Mucosa of gallbladder (tissue), 1 donor: ENCODE measurements at places on chromosomes 4 and X. TPM values are rescaled to one million over a fixed set of nuclear protein-coding genes. Genes with fewer than 3 reads are reported as not detected.

DNA sequence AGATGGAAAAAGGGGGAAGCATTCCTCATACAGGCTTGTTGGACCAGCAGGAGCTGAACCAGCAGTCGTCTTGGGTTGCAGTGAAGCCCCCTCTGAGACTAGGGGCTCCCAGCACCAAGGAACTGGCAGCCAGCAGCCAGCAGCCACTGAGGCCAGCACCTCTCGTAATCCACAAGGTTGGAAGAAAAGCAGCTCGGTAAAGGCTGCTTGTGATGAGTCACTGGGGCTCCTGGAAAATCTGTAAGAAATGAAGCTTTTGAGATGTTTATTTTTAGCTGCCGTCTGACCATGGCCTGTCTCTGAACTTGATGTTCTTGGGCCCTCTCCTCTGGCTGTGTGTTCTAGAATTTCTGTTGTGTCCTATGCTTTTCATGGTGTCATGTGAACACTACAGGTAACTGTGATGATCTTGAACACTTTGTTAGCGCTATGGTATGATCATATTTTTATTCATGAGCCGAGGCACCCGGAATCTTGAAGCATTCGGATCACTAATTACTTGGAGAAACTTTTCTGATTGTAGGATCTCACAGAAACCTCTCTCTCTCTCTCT, 18.6 kb downstream of the CLCN4 start:
- no peak for DNase-seq

GRCh38 chr4:12138488-12138887, 709.8 kb upstream of the HS3ST1 start:
- DNase-seq = no peak

- DNase-seq = no peak
These were observed 373.1 kb downstream of the NAF1 start for GRCh38 chr4:162793571-162793970.

- no peak for DNase-seq
These were observed 248.9 kb downstream of the SLC7A11 start for GRCh38 chr4:137993232-137993631.

DNA sequence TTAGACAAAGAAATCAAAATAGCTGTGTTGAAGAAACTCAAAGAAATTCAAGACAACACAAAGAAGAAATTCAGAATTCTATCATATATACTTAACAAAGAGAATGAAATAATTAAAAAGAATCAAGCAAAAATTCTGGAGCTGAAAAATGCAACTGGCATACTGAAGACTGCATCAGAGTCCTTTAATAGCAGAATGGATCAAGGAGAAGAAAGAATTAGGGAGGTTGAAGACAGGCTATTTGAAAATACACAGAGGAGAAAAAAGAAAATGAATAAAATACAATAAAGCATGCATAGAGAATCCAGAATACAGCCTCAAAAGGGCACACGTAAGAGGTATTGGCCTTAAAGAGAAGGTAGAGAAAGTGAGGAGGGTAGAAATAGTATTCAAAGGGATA, 179.5 kb upstream of the SPIN4 start:
- no peak for DNase-seq

- peak; percentile 86 for DNase-seq
These were observed 516.6 kb downstream of the PPARGC1A start for GRCh38 chr4:23373261-23373660.

DNA sequence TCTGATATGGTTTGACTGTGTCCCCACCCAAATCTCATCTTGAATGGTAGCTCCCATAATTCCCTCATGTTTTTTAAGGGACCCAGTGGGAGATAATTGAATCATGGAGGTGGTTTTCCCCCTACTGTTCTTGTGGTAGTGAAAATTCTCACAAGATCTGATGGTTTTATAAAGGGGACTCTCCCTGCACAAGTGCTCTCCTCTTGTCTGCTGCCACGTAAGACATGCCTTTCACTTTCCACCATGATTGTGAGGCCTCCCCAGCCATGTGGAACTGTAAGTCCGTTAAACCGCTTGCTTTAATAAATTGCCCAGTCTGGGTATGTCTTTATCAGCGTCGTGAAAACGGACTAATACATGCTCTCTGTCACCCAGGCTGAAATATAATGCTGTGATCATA, 200.9 kb upstream of the SLIT2 start:
- no peak for DNase-seq

GRCh38 chr4:44679060-44679459, 840 bp downstream of the GUF1 start:
- DNase-seq = no peak

DNA sequence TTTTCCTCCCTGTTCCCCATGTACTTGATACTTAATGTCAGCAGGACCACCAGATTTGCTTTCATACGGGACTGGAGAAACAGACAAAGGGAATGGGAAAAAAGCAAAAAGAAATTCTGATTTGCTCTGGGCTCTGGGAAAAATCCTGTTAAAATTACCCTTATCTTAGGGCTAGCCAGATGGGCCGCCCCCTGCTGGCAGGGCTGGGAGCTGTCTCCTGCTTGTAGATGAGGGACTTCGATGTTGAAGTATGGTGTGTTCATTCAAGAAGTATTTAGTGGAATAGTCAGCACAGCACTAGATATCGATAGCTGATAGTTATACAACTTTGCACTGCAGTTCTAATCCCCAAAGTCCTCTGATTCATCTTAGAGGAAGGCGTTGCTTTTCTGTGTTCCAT, 45.8 kb downstream of the BCORL1 start:
- DNase-seq = peak; percentile 26

- DNase-seq = no peak
These were observed 822.3 kb upstream of the TENM3 start for GRCh38 chr4:181420950-181421349.

DNA sequence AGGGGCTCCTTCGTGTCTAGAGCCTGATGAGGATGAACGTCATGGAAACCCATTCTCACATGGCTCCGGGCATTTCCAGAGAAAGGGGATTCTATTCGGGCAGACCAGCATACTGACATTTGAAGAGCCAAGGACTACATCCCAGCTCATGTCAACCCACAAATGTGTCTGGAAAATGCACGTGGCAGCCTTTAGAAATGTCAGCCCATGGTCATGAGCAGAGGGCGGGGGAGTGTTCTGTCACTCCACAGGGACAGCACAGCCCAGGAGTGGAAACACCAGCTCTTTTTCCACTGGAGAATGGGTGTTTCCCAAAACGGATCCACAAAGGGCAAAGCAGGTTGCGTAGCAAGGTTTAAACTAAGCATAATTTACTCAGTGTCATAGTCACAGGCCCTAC, 207.0 kb downstream of the BCOR start:
- DNase-seq = no peak

DNA sequence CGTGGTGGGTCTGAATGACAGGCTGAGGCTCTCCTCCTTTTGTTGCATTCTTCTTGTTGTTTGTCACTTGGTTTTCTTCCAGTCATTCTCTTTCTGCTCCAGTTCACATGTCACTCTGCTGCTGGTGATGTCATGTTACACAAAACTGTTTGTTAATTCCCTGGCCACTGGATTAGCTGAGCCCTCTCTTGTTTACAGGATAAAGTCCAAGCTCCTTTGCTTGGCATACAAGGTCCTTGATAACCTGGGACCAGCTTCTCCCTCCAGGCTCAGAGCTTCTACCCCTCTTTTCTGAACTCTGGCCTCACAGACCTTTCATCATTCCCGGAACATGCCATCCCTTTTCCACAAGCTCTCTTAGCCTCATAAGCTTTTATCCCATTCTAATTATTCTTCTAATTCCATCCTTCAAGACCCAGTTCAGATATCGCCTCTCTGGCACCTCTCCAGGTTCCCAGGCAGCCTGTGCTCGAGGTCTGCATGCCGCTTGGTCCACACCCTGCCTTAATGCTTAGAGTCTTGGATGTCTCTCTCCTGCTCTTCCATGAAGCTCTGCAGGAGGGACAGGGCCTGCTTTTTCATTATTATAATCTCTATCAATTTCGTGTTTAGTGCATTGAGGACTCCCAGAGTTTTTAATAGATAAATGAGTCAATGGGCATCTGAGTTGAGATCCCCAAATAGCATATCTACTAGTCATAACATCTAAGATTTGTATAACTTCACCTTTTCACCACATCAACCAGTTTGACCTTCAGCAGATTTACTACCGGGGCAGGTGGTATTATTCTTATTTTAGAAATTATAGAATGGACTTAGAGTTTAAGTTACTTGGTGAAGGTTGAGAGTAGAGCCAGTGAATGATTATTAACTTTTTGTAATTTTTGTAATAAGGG, 98.7 kb downstream of the TMEM131L start:
- peak; percentile 30 for DNase-seq

DNA sequence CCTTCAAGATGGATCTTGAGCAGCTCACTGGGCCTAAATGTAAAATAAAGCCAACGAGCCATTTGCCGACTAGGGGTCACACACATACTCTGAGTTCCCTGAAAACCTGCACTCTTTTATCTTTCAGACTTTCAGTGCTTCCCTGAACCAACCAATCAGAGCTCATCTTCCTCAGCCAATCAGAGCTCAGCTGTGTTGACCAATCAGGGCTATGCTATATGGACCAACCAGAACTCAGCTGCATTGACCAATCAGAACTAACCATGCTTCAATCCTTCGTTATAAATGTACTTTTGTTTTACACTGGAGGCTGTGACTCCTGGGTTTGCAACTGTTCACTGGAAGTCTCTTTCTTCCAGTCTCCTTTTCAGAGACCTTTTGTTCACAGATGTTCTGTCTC, 19.3 kb downstream of the SLC25A53 start:
- DNase-seq = no peak

DNA sequence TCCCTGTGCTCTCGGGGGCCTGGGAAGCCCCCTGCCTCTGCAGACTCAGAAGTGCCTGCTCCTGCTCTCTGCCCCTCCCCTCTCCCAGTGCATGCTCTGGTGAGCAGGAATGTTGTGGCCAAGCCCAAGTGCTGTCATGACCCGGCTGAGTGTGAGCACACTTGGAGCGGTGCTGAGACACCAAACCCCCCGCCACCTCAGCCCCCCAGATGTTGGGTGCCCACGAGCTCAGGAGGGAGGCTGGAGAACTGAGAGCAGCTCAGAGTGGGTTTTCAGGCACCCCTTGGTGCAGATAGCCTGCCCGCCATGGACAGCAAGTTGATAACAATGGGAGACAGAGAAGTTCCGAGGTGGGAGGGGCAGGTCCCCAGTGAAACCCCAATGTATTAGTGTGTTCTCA, 477.4 kb downstream of the ACTRT1 start:
- DNase-seq = no peak

DNA sequence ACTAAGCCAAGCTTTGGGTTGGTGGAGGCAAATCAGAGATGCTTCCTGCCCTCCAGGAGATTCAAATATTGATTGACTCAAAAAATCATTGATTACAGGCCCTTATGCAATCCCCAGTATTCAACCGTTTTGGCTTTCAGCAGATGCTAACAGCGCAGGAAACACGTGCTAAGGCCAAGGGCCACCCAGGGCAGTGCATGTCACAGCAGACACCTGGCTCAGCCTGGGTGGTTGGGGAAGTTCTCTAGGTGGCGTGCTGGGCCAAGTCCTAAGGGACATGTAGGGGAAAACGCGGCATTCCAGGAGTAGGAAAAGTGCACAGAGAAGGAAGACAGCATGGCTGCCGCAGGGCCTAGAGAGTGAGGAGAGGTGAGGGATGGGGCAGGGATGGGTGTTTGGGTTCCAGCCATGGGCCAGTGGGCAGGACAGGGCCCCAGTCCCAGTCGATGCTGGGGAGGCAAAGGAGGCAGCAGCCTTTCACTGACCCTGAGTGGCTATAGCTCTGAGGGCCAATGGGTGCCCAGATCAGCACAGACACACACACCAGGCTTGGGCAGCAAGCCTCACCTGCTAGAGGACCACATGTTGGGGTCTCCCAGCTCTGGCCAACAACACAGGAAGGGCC, 239.1 kb downstream of the EVC2 start:
- no peak for DNase-seq

DNA sequence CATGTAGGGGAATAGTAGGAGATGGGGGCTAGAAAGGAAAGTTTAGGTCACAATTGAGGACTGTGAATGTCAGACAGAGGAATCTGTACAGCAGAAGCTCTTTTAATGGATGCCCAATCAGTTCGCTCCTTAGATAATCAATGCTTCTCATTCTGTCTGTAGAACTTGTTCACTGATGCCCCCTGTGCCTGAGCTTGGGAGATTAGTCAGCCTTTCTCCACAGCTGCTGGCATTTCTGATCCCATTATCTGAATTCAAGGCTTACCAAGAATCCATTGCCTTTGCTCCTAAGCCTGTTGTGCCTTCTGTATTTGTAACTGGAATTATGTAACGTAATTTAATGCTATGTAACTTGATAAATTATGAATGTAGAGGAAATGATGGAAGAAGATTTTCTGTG, 53.2 kb upstream of the BBS12 start:
- no peak for DNase-seq

- no peak for DNase-seq
These were observed 52.1 kb upstream of the HSD17B10 start for GRCh38 chrX:53486285-53486684.

GRCh38 chr4:142396279-142396678, 449.8 kb downstream of the INPP4B start:
- no peak for DNase-seq

- no peak for DNase-seq
These were observed 64.6 kb downstream of the REELD1 start for GRCh38 chr4:146278986-146279385.

GRCh38 chr4:99028187-99028586, 32.7 kb downstream of the METAP1 start:
- no peak for DNase-seq

DNA sequence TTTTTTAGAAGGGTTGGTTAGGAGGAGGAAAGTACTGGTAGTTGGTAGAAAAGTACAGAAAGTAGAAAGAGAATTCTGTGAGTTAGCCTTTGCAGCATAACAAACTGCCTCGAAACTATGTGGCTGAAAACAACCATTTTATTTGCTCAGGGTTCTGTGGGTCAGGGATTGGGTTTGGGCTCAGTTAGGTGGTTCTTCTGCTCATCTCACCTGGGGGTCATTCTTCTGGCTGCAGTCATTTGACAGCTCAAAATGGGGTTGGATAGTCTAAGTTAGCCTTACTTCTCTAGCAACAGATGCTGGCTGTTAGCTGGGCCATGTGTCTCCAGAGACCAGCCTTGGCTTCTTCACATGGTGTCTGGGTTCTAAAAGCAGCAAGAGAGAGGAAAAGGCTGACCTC, 119.4 kb downstream of the SMIM20 start:
- DNase-seq = no peak

DNA sequence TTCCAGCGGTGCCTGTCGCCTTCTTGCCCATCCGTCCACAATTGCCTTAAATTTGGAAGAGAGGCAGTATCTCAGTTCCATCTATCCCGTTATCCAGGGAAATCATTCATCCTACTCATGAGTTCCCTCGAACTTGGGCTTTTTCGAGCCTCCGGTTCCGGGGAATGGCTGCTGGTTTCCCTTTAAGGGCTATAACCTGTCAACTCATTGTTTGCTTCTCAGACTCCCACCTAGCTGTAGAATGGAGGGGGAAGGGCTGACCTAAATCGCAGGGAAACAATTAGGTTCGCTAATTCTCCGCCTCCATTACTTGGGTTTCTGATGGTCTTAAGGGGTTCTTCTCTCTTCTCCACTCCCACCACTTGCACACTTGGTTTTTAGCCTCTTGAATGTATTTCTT, 1.2 kb downstream of the UCHL1 start:
- no peak for DNase-seq

- DNase-seq = no peak
These were observed 17.4 kb downstream of the ADH6 start for GRCh38 chr4:99201690-99202089.

Gene ANOS1
- 2.9 TPM for total RNA-seq

Gene GASK1B
- total RNA-seq = 27.0 TPM

Gene CHRDL1
- total RNA-seq = 8.1 TPM

Gene ADH4
- total RNA-seq = 1.2 TPM

Gene COX7B2
- not detected for total RNA-seq

Gene TLR10
- total RNA-seq = 0.98 TPM

Gene DAPP1
- total RNA-seq = 23.3 TPM

Gene IL21
- total RNA-seq = not detected

Gene CABS1
- total RNA-seq = not detected

Gene CBR4
- total RNA-seq = 25.2 TPM
